ENCODE measurements at places on chromosomes 3 and 15.
A peak's percentile ranks its signal among the peaks of the same experiment; 100 is the strongest.

- DNase-seq: no peak
Observed at GRCh38 chr15:79682851-79683288, 213.9 kb downstream of the MTHFS start.

DNA sequence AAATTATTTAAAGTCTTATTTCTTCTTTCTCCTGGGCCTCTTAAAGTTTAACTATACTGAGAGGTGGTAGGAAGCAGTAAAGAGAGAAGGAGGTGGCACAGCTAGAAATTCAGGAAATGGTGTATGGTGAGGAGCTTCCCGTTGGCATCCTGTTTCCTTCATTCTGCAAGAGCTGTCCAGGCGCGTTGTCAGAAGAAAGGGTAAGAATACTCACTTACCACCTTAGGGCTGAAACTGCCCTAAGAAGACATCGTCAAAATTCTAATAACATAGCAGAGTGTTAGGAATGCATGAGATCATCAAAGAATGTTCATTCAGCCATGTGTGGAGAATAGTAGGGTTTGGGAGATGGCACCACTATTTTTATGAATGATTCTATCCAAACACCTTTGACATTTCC, 699.6 kb downstream of the MCTP2 start:
- no peak for DNase-seq

- no peak for DNase-seq
Observed at GRCh38 chr15:90840954-90841353, 27.4 kb upstream of the FURIN start.

GRCh38 chr3:64290864-64291263, 65.6 kb upstream of the PRICKLE2 start:
- no peak for DNase-seq

- no peak for DNase-seq
Observed at GRCh38 chr15:35701402-35702046, 155.6 kb upstream of the DPH6 start.

- DNase-seq: no peak
Observed at GRCh38 chr15:32668942-32669341, 27.4 kb downstream of the SCG5 start.

- no peak for DNase-seq
Observed at GRCh38 chr3:40387001-40387894, at the start of gene ENTPD3. Gene ENTPD3, plus strand, starts transcription at chr3:40387184. Its CDS starts 874 bp downstream, at chr3:40388058.

- no peak for DNase-seq
Observed at GRCh38 chr3:46586738-46587246, 20.7 kb upstream of the LRRC2 start.

DNA sequence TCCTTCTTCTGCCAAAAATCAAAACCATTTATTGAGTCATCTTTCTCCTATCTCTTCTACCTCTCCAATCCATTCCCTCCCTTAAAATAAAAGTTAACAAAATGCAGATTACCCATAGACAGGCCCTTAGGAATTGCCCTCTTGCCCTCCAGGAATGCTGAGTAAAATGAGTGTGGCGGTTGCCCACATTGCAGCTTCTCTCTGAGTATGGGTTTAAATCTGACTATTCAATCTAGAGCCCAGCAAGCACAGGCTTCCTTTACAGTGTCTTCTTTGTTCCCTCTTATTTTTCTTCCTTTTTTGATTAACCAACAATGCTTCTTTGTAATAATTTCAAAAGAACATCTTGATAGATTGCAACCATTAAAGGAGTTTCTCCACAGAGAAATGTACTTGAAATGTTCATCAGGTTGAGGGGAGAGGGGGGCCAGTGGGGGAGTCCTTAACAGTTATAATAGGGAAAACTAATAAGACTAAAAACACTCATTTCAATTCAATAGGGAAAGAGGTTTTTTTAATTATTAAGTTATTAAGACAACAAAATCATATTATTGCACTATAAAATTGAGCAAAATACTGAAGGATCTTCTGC, 135.3 kb upstream of the LMCD1 start:
- no peak for DNase-seq

DNA sequence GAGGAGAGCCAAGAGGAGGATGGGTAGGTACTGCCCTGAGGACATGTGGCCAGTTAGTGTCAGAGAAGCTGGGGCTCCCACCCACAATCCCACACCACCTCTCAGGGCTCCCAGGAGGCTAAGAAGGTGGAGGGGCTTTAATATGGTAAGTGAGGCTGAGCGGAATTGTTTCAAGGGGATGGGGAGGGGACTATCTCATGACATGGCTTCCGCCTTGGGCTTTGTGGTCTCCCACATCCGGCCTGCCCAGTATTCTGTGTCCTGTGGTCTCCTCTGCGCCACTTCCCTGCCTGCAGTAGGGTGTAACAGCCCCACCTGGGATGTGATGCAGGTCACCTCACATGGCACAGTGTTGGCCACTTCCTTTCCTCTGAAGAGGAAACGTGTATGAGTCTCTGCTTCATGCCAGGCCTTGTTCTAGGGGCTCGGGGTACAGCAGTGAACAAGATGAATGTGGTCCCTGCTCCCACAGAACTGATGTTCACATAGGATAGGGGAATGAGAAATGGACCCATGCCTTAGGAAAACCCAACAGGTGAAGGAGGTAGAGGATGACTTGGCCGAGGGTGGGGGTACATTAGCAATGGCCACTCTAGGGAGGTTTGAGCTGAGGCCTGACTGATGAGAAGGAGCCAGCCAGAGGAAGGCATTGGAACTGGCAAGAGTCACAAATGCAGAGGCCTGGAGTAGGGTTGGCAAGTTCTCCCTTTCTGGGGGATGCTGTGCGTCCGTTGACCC, 3.2 kb downstream of the NEIL1 start:
- peak; percentile 47 for DNase-seq

DNA sequence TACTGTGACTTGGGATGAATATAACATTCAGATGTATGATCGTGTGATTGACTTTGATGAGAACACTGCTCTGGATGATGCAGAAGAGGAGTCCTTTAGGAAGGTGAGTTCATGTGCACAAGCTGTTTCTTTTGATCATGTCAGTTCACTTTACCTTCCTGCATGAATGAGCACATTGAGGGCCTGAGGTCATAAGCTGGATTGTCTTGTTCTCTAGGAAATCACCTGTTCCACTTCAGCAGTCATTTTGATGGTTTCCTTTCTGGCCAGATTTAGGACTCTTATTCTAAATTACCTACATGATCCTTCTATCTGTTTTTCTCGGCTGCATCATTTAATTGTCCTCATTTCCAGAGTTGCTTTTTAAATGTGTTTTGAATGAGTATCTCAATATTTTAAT, 4.1 kb downstream of the RCN2 start:
- no peak for DNase-seq

- no peak for DNase-seq
Observed at GRCh38 chr3:87498358-87499080, 222.1 kb upstream of the POU1F1 start.

DNA sequence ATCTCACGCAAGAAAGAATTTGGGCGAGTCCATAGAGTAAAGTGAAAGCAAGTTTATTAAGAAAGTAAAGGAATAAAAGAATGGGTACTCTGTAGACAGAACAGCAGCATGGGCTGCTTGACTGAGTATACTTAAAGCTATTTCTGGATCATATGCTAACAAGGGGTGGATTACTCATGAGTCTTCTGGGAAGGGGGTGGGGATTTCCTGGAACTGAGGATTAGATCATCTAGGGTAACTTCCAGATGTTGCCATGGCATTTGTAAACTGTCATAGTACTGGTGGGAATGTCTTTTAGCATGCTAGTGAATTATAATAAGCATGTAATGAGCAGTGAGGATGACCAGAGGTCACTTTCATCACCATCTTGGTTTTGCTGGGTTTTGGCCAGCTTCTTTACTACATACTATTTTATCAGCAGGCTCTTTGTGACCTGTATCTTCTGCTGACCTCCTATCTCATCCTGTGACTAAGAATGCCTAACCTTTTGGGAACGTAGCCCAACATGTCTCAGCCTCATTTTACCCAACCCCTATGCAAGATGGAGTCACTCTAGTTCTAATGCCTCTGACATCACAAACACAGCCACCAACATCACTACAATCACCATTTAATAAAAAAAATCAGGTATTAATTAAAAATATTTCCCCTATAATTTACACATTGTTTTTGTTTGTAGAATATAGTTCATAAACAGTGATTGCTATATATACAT, 890.7 kb upstream of the EPHA6 start:
- no peak for DNase-seq

DNA sequence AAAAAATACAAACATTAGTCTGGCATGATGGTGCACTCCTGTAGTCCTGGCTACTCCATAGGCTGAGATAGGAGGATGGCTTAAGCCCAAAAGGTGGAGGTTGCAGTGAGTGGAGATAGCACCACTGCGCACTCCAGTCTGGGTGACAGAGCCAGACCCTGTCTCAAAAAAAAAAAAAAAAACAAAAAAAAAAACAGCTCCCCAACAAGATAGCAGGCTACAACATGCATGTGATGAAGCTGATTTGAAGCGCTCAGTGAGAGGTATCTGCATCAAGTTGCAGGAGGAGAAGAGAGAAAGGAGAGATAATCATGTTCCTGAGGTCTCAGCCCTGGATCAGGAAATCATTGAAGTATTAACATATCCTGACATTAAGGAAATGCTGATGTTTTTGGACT, 608 bp upstream of the PPCDC start:
- DNase-seq: no peak

DNA sequence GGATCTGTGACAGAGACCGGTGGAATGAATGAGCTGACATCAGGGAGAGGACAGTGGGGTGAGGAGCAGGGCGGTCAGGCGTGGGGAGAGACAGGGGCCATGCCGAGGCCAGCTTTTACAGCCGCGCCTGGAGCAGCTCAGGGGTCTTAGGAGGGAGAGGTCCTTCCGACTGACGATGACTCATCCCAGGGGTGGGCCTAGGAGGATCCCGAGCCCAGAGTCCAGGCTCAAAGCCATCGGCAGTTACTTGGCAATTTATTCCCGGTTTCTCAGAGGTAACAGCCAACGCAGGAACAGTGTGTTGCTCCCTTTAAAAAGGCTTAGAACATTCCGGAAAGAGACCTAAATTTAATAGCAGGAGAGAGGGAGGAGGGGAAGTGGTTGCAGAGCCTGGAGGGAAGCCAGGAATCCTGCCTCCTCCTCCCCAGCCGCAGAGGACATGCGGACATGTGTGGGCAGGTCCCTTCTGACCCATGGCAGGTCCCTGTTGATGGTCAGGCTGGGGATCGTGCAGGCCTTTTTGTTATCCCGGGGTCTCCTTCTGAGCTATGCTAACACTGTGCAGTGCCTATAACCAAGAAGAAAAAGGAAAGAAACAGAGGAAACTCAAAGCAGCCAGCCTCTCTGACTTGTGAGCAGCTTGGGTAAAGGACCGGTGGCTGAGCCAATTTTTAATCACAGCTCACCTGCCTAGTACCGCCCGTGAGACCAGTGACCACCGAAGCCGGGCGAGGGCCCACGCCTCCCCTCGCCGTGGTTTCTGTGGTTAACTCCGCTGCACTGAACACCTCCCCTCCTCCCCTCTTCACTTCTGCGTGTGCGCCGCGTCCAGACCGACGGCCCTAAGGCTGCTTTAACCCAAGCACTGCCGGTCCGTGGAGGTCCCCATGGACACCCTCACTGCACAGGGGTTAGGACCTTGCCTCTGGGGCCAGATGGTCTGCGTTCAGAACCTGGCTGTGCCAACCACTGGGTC, 392.4 kb upstream of the PROK2 start:
- no peak for DNase-seq

GRCh38 chr3:150384296-150385212, 23.5 kb upstream of the TSC22D2 start:
- DNase-seq: no peak

DNA sequence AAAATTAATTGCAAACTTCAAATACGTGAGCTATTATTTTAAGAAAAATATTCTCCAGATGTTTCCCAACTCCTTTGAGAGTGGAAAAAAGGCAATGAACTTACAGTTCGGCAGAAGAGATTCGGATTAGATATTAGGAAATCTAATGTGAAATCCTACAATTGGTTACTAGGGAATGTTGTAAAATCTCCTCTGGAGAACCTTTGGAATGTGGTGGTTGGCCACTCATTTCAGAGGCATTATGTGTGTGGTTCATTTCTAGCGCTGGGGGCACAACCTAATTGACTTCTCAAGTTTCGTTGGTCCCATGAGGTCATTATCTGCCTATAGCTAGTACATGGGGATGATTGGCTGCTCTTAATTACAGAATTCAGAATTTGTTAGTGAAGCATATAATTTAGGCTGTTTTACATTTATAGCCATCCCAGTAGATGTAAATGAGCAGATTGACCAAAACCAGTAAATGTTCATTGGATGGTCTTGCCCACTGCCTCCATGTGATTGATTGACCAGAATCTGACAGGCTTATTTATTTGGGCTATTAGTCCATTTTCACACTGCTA, 34.6 kb upstream of the CMSS1 start:
- DNase-seq: no peak

DNA sequence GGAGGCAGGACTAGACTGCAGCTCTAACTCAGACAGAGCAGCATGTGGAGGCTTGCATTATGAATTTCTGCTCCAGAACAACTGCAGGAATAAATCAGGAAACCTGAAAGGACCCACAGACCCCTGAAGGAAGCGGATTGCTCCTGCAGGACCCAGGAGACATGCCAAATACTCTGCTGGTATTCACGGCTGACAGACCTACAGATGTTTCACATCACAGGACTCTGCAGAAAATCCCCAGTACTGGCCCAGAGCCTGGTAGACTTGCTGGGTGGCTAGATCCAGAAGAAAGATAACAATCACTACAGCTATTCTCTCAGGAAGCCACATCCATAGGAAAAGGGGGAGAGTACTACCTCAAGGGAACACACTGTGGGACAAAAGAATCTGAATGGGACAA, 942.1 kb downstream of the AGBL1 start:
- no peak for DNase-seq

- no peak for DNase-seq
Observed at GRCh38 chr3:45367453-45367871, 20.9 kb upstream of the LARS2 start.

- no peak for DNase-seq
Observed at GRCh38 chr15:100939791-100940190, 20.6 kb downstream of the LRRK1 start.

GRCh38 chr3:69250014-69250413, 127.6 kb upstream of the LMOD3 start:
- DNase-seq: peak; percentile 20

- DNase-seq: no peak
Observed at GRCh38 chr3:105798381-105798934, 70.4 kb downstream of the CBLB start.

DNA sequence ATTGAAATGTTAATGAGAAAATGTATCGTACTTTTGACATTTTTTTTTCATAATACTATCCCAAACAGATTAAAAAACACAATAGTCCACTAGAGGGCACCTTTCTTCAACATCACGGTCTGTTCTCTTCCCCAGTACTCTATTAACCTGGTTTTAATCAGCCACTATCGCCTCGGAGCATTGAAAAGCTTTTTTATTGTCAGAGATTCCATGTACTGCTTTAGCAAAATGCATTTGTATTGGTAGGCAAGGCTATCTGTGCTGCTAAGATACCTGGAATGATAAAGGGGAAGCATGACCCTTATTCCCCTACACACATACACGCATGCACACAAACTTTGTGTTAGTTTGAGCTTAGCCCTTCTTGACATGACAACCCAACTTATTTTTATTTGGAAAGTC, 160.1 kb upstream of the IL12A start:
- no peak for DNase-seq
